Hematopoietic multipotent progenitor cell treated with erythropoietin and hydrocortisone succinate and interleukin-3 and kit ligand, for 6 days (in vitro differentiated cells): ENCODE measurements at places on chromosomes 13 and 19.

GRCh38 chr19:42290523-42291434, 11.2 kb upstream of the PRR19 start:
- DNase-seq: peak; percentile 85

- no peak for DNase-seq
Observed at GRCh38 chr19:54525636-54526035, 23.0 kb downstream of the LAIR2 start.

DNA sequence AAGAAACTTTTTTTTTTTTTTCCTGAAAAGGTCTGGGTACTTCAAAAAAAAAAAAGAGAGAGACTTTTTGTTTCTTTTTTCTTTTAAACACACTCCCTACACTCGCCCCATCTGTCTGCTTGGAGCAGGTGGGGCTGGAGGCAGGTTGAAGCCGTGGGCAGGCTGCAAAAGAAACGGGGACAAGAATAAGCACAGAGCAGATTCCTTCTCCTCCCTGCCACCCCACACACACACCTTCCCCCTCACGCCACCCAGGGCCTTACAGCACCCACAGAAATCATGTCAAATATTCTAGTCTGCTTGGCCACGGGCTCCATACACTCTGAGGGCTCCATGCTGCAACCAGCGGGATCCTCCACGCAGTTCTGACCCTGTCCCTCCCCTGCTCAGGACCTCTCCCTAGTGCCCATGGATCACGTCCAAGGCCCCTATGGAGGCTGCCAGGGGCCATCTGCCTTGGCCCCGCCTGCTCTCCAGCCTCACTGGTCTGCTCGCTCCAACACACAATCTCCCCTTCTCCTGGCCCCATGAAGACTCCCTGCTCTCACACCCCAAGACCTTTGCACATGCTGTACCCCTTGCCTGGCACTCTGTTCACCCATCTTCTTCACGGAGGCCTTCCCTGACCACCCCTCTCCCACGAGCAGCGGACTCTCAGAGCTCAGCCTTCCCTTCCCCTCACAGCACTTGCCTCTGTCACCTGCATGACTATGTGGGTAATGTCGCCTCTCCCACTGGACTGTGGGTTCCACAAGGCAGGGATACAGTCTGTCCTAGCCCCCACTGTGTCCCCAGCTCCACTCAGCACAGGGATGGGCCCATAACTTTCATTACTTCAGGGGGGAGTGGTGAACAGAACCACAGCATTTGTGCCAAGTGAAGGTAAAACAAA, 11.4 kb downstream of the AKT2 start:
- no peak for DNase-seq

DNA sequence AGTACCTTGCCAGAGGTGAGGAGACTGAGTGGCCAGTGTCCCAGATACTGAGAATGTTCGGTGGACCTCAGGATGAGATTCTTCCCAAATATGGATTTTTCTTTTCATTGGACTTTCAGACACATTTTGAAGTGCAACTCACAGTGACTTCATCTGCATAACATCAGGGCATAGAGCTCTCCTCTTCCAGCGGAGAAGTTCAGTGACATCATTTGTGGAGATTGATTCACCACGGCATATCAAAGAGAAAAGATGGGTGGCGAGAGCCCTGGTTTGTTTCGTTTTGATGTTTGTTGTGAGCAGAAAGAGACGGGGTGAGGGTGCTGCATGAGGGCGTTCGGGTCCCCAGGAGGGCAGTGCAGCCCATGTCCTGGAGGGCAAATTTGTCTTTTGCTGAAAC, 120.1 kb upstream of the GPR12 start:
- DNase-seq: no peak

DNA sequence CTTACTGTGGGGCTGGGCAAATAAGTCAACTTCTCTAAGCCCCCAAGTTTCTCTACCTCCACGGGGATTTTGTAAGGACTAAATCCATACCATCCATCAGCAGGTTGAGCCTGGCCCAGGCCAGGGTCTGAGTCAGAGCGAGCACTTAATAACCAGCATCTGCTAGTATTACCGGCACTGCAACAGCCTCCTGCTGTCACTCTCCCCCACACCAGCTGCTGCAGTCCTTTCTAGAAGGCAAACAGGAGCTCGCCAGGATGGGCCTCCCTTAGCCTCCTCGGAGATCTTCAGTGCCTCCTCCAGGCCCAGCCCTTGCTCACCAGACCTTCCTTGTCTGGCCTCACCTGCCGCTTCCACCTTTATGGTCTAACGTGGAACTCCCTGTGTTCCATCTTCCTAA, 3.2 kb downstream of the NAPA start:
- no peak for DNase-seq

- peak; percentile 34 for DNase-seq
Observed at GRCh38 chr13:28047757-28048388, 52.5 kb downstream of the FLT3 start.

GRCh38 chr13:95676105-95676761, 706 bp upstream of the DNAJC3 start:
- DNase-seq: peak; percentile 66

- DNase-seq: no peak
Observed at GRCh38 chr19:10279737-10280442, 6.9 kb upstream of the ICAM4 start.

GRCh38 chr13:98668155-98668554, 84.3 kb downstream of the SLC15A1 start:
- DNase-seq: no peak

- no peak for DNase-seq
Observed at GRCh38 chr13:33052506-33053280, 36.5 kb downstream of the KL start.

GRCh38 chr19:42288387-42288786, 13.5 kb upstream of the PRR19 start:
- peak; percentile 55 for DNase-seq

- DNase-seq: no peak
Observed at GRCh38 chr13:108194435-108194936, 20.9 kb downstream of the LIG4 start.

GRCh38 chr19:50268041-50268440, 61.1 kb downstream of the KCNC3 start:
- DNase-seq: no peak

GRCh38 chr13:85654227-85654626, 145.0 kb downstream of the SLITRK6 start:
- DNase-seq: no peak

DNA sequence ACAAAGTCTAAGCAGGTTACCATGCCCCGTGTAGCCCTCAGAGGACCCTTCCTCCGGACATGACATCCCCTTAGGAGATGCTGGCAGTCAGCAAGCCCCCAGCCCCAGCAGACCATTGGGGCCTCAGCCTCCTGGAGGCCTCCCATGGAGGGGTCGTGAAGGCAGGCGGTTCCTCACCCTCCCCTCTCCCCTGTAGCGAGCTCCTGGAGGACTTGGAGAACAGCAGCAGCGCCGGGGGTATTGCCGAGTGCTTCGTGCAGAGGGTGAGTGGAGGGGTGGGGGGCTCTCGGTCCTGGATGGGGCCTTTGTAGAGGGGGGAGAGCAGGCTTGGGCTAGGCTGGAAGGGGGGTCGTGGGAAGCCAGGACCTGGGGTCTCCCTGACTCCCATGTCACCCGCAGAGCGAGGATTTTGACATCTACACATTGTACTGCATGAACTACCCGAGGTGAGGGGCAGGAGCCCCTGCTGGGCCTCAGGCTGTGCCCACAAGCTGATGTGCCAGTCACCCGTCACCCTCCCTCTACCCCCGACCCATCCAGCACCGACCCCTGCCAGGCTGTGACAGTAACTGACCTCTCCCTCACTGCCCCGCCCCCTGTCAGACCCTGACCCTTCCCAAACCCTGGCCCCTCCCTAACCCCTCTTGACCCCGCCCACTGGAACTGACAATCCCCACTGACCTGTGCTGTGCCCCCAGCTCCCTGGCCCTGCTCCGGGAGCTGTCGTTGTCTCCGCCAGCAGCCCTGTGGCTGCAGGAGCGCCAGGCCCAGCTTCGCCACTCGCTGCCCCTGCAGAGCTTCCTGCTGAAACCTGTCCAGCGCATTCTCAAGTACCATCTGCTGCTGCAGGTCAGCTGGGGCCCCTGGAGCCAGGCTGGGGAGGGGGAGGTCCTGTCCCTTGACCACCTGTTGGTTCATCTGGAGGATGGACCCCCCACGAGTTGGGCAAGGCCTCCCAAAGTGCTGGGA, 4.0 kb downstream of the PLEKHG2 start:
- no peak for DNase-seq

DNA sequence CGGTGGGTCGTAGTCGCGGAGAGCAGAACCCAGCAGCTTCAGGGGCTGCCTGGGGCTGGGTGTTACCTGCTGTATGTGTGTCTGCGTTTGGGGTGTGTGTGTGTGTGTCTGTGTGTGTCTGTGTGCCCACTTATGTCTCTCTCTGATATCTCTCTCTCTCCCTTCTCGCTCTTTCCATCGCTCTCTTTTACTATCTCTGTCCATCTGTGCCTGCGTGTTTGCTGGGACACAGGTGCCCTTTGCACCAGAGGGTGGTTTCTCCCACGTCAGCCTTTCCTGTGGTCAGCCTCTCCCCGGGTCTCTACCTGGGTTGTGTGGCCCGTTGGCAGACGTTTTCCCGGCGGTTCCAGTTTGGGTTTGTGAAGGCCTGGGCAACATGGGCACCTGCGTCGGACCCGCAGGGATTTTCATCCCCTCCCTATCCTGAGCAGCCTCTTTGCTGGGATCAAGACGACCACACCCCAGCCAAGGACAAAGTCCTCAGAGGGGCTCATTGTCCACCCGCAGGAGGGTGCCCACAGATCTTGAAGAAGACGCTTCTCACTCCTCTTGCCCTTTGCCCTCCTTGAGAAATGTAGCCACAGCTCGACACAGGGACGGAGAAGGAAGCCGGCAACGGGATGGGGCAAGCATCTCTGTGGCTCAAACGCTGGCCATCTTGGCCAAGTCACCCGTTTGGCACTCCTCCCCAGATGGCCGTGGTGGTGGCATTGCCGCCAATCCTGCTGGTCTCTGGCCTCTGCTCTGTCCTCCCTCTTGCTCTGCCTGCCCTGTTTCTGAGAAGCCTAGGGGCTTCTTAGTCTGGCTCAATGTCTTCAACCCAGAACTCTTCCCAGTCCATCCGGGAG, 43.3 kb downstream of the ZNF146 start:
- no peak for DNase-seq

DNA sequence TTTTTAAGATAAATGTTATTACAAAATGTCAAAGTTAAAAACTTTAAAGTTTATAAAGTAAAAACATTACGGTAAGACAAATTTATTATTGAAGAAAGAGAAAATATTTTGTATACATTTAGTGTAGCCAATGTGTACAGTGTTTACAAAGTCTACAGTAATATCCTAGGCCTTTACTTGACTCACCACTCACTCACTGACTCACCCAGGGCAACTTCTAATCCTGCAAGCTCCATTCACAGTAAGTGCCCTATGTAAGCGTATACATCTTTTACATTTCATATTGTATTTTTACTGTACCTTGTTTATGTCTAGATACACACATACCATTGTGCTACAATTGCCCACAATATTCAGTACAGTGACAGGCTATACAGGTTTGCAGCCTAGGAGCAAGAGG, 448.2 kb downstream of the KCTD12 start:
- no peak for DNase-seq

DNA sequence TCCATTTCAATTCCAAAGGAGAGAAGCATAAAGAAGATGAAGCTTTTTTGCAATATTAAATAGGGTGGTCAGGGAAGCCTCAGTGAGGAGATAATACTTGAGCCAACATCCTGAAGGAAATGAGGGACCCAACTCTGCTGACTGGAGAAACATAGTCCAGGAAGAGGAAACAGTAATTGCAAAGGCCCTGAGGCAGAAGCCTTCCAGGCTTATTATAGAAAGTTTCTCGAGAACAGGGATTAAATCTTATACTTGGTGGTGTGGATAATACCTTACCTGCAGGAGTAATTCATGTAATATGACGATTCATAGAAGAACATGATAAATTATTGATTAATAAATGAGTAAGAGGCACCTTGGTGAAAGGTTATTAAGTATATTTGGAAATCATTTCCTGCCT, 1.0 kb upstream of the RFC3 start:
- no peak for DNase-seq

DNA sequence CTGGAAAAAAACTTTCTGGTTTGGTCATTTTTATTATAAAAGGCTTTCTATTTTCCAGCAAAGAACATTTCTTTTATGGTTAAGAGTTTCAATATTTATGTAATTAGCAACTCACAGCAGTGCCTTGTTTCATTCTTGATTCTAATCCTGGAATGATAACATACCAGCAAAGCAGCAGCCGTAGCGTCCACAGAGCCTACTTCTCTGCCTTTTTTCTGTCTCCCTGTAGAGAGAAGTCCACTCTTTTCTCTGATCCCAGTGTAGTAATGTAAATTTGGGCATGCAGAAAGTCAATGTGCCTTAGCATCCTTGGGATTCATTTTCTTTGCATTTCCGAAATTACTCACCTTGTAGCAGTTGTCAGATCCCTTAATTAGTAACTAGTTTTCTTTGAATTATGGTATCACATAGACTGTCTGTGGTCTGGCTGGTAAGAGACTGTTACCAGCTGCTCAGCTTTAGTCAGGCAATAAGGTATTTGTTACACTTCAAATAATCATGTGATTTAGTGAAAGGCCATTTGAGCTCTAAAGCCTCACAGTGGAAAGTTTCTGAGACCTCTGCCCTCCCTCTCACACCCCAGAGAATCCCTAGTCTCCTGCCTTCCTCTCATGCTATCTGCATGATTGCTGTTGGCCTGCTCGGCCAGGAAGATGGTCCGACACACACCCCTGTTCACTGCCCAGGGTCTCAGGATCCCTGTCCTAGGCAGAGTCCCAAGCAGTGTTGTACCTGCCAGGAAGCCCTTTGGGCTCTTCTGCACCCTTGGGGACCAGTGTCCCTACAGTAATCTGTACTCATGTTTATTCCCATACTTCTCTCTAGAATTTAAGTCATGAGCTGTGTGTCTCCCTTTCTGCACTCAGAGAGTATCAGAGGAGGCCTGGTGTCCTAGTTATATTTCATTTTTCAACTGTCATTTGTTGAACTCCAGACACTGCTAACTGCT, 86.3 kb downstream of the LRCH1 start:
- DNase-seq: no peak

DNA sequence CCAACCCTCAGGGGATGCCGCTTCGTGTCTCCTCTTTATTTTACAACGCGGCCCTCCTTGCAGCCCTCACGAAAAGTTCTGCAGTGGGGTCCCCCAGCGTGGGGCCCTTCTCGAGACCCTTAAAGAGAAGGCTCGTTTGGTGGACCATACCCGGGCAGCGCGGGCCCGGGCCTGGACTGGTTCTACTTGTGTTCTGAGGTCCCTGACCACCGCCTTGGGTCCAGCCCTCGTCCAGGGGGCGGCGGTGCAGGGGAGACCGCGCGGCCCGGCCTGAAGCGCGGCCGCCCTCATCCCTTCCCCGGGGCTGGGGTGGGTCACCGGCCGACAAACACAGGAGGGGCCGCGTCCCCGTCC, 400 bp upstream of the SERP2 start:
- no peak for DNase-seq

GRCh38 chr19:38316477-38317067, 825 bp upstream of the YIF1B start:
- DNase-seq: peak; percentile 67

GRCh38 chr19:11457115-11457514, 21.7 kb downstream of the PRKCSH start:
- no peak for DNase-seq

- no peak for DNase-seq
Observed at GRCh38 chr19:41332468-41332867, 21.3 kb downstream of the TGFB1 start.
